Stimulated activated CD4-positive, alpha-beta T cell treated with anti-CD3 and anti-CD28 coated beads, Interleukin-2, amount 100 ng/mL, for 24 hours (primary cell): ENCODE measurements at places on chromosomes 13 and 19.
A peak's percentile ranks its signal among the peaks of the same experiment; 100 is the strongest.

- no peak for DNase-seq
Measured at GRCh38 chr13:102726430-102726829, 31.6 kb upstream of the METTL21C start.

DNA sequence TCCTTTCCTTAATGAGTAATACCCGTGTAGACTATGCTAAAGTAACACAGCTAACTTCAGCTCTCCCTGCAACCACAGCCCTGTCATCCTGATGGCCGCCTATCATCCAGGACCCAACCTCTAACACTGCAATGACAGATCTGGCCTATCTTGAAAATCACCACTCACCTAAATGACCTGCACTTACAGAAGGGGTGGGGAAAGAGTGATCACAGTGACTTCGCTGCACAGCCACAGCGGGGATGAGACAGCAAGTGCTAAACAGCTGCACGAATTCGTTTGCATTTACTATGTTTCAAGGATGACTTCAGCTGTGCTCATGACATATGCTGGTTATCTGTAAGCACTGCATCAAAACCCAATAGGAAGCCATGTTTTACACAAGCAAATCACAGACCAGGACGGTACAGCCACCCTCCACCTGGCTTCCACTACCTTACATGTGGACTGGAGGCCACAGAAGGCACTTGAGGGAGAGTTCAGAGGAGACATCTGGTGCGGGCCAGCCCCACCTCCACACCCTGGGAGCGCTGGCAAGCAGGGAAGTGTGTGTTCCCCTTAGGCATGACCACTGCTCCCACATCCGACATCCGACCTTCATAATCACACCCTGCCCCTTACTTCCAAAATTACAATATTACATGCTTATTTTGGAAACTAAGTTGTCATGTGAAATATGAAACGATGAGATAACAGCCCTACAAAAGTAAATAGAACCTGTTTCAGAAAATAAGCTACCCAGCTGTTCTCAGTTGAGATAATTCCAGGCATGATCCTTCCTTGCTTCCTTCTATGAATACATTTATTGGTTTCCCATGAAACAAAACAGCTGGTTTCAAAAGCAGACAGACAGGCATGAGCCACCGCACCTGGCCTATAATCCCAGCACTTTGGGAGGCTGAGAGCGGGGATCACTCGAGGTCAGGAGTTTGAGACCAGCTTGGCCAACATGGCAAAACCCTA, 95.7 kb downstream of the STK24 start:
- peak; percentile 41 for DNase-seq

- DNase-seq, result no peak
Measured at GRCh38 chr19:46492841-46493235, 2.8 kb downstream of the PNMA8B start.

GRCh38 chr13:61989978-61990377, 574.3 kb upstream of the PCDH20 start:
- no peak for DNase-seq

GRCh38 chr19:28210886-28211285, 1002.1 kb downstream of the UQCRFS1 start:
- DNase-seq, result no peak

DNA sequence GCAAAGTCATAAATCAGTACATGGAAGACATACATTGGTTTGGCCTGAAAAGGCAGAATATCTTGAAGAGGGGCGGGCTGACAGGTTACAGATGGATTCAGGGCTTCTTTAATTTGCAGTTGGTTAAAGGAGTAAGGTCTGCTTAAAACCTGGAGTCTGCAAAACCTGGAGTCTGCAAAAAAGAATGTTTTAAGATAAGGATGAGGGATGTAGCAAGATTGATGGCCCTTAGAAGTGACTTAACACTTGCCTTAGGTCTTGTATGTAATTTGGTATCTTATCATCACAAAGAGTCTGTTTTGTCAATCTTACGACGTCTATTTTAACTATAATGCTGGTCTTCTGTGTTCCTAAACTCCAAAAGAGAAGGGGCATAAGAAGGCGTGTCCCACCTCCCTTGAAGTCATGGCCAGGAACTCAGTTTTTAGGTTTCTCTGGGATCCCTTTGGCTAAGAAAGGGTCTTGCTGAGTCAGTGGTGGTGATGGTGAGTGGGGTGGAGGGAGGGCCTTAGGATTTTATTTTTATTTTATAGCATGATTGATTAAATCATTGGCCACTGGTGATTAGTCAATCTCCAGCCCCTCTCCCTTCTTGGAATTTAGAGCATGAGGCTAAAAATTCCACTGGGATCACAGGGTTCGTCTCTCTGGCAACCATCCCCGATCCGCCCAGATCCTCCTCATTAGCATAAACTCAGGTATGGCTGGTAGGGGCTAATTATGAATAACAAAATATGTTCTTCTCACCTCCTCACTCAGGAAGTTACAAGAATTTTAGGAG, 10.1 kb upstream of the HAS1 start:
- no peak for DNase-seq

DNA sequence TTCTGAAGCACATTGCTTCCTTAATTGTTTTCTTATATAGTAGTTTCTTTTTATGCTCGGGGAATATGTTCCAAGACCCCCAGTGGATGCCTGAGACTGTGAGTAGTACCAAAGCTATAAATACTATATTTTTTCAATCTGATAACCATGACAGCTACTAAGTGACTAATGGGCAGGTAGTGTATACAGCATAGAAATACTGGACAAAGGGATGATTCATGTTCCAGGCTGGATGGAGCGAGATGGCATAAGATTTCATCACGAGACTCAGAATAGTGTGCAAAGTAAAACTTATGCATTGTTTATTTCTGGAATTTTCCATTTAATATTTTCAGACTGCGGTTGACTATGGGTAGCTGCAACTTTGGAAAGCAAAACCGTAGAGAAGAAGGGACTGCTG, 47.9 kb upstream of the OLFM4 start:
- no peak for DNase-seq

DNA sequence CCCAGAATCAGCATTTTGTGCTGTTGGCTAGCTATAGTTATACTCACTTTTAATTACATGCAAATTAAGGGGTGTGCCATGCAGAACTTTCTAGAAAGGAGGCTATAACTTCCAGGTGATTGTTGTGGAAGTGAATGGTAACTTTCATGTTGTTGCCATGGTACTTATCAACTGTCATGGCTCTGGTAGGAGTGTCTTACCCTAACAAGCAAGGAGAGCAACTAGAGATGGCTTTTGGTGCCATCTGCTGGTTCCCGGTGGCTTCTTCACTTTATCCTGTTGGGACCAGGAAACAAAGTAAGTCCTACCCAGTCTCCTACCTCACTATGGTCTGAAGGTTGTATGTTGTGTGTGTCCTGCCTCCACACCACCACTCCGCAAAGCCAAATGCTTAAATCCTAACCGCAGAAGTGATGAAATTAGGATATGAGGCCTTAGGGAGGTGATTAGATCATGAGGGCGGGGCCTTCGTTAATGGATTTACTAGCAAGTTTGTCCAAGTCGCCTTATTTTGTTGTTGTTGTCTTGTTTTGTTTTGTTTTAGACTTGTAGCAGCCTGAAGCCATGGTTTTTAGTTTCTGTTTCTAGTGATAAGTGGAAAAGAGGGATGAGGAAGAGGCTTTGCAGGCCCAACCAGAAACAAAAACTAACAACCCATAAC, 22.6 kb downstream of the FBXL12 start:
- DNase-seq, result peak; percentile 81

DNA sequence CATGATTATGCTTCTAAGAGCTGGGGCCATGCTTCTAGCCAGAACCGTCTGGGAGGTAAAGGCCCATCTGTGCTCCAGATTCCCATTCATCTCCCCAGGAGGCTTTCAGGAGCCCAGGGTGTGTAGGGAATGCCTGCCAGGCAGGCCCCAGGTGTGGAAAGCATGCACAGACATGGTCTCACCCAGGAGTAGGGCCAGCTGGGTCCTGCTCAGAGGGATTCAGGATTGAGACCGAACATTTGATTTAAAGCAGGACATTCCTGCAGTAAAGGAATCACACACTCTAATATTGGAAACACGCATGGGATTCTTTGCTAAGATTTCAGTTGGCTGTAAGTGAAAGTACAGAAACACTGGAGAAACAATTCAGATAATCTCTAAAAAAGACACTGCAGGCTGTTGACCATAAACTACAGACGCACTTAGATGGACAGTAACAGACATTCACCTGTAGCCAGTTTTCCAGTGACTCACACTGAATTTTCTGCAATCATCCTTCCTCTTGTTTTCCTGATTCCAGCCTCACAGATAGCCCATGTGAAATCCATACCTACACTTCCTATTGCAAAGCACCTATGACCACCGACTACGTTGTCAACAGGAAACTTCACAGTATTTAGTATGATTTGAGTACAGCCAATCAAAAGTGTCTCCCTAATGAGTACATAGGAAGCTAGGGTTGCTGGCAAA, 257.8 kb downstream of the TBC1D4 start:
- DNase-seq, result no peak

DNA sequence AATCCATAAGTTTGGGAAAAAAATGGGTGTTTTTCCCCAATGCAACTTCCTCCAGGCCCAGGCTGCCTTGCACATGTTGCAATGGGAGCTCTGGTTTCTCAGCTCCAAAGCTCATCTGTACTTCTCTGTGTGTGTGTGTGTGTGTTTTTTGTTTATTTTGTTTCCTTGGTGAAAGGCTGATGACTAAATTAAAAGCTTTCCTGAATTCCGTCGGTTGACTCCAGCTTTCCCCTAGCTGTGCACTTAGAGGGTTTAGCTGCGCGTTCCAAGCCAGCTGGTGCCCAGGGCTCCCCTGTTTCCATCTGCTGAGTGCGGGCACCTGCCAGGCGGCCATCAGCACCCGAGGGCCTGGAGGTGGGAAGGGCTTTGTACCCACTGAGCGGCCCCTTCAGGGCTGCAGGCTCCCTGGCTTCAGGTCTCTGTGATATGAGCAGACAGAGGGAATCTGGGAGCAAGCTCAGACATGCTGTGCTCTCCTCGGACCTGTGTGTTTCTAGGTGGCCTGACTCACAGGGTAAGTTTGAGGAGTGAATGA, 129.1 kb upstream of the SOX1 start:
- no peak for DNase-seq

DNA sequence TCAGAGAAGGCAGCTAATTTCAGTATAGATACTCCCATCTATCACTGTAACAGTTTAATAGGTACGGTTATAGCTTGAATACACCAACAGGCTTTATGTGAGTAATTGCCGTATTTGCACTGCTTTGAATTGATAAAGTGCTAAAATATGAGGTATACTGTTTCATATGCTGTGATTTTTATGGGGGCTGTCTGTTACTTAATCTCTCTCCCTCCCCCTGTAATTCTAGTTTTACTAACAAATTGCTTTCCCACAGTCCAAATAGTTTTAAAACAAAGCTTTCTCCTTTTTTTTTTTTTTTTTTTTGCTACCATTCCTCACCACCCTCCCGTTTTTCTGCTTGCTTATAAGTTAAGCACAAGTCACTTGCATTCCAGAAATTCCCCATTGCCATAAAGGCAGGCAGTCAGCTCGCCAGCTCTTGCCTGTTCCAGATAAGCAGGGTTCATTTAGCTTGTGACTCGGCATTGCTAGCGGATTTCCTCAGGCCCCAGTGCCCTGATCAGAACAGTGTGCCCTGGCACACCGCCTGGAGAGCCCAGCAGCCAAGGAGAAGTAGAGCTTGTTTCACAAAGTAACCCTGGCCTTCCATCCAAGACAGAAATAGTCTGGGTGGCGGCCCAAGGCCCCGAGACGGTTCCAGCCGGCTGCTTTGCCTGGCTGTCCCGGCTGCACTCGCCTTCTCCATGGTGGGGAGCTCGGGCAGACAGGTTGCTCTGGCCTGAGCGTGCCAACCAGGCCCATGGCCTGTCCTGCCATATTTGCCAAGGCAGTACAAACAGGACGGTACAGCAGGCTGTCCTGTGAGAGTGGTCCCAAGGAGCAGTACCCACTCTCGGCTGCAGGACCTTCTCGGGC, 43.5 kb upstream of the NPAS1 start:
- no peak for DNase-seq

DNA sequence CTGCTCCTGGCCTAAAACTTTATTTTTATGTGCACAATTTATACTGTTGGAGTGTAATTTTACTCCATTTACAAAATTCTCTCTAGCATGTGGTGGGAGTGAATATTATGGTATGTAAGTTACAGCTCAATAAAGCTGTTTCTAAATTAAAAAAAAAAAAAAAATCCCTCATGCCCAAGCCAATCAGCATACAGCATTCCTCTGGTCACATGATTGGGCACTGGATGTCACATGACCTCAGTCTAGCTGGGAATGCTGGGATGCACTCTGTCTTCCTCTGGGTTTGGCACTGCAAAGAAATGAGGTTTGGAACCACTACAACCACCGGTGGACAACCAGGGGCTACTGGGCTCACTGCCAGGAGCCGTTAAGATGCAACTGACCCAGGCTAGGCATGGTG, 67.6 kb downstream of the ZNF557 start:
- DNase-seq, result no peak

DNA sequence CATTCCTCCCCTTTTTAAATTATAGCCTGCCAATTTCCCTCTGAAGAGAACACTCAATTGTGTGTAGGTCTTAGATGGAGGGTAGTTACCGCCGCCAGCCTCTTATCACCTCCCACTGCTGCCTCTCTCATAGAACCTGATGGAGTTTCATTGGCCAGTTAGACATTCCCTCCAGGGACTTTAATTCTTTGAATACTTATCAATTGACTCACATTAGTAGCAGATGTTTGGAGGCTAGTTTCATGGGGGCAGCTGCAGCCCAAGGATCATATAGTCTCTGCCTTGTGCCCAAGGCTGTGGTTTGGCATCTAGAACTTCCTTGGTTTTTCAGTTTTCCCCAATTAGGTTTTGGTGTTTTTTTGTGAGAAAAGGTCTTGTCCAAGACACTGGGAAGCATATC, 318.9 kb upstream of the HTR2A start:
- no peak for DNase-seq

DNA sequence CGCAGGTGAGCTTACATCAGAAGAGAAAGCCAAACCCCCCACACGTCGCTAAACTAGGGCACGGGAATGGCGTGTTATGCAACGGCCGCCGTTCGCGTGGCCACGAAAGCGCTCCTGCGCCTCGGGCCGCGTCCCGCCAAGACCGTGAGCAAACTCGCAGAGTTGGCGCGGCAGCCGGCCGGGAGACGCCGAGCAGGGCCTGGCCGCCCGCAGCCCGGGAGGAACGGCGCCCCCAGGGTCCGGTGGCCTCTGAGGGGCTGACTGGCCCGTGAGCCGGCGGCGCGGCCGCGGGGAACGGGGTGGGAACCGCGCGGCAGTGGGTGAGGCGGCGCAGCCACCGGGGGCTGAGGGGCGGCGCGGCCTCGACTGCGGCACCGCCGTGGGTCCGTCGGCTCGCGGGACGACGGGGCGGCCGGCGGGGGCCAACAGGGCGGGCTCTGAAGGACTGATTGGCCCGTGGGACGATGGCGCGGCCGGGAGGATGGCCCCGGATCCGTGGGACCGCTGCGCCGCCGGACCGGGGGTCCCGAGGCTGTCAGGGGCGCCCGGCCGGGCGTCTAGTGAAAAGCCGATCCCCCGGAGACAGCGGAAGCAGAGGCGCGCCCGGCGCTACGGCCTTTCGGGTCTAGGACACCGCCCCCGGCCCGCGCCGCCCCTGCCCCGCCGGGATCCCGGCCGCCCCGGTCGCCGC, 903 bp downstream of the LATS2 start:
- no peak for DNase-seq

- no peak for DNase-seq
Measured at GRCh38 chr13:20998649-20999415, 62.6 kb downstream of the LATS2 start.

GRCh38 chr19:5143471-5144411, 174.8 kb downstream of the KDM4B start:
- no peak for DNase-seq

- peak; percentile 46 for DNase-seq
Measured at GRCh38 chr19:33273881-33274662, 28.3 kb downstream of the CEBPA start.

GRCh38 chr13:56352361-56352760, 788.4 kb upstream of the PRR20A start:
- DNase-seq, result no peak

GRCh38 chr19:46661735-46662592, 982 bp upstream of the DACT3 start:
- peak; percentile 79 for DNase-seq
